MCF 10A (cell line): ENCODE measurements at places on chromosomes 5 and 9. TPM values are rescaled to one million over a fixed set of nuclear protein-coding genes. Genes with fewer than 3 reads are reported as not detected.

DNA sequence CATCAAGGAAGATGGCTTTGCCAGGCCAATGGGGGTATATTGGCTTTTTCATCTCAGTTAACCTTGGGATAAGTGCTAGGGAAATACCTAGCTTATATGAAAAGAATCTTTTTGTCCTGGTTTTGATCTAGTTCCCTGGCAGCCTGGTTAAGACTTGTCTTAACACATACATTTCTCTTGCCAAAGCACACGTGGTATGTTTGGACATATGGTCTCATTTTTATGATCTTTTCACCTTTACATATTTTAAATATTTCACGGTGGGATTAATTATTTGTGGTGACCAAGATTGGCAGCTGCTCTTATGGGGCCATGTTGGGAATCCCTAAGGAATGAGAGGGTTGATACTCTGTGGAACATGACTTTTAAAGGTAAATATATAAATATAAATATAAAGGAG, 312.5 kb downstream of the NPR3 start:
- DNase-seq, result no peak

DNA sequence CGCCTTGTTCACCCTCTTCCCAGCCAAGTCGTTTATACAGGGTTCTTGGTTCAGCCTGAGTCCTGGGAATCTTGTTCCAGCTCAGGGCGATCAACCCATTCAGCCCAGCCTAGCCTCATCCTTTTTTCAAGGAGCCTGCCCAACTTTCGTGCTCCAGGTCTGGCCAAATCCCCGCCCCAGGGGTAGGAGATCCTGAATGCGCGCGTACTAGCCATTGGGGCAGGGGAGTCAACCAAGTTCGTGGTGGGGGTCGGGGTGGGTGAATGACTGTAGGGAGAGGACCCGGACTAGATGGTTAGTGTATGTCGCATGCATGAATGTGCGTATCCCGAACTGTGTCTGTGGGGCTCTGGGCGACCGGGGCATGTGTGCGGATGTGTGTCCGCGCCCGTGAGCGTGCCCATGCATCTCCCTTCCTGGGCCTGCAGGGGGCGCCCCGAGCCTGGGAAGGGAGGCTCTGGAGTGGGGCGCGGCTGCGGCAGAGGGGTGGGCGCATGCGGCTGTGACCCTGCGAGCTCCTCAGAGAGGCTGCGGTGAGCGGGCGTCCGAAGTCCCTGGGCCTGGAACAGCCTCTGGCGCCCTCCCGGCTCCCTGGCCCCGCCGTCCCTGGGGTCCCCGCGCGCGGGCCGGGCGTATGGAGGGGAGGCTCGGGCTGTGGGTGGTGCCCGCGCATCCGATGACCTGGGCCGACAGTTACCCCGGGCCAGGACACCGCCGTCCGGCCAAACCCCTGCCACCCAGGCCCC, 8.7 kb downstream of the CCL21 start:
- peak; percentile 31 for DNase-seq

- DNase-seq, result no peak
Measured at GRCh38 chr5:165076686-165077085, 1571.3 kb downstream of the MAT2B start.

GRCh38 chr5:16544607-16545374, 72.0 kb downstream of the RETREG1 start:
- DNase-seq, result no peak

DNA sequence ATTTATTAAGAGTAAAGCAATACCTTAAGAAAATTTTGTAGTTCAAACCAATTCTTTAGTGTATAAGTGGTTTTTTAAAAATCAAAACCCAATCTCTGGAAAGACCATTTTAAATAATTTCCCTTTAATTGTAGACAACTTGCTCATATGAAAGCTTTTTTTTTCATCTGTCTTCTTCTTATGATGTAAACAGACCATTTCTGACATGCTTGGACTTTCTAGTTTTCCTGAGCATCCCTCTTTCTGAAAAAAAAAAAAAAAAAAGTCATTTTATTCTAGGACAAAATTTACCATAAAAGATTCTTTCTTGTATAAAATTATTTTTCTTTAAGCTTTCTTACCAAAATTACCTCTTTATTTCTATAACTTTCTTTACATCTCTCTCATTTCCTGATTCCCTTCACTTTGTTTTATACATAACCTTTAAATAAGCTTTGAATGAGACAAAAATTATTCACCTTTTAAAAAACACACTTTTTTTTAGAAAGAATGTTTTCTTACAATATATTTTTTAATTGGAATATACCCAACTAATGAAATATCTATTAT, 67.5 kb downstream of the COL15A1 start:
- DNase-seq, result peak; percentile 40

The GTF2H2 gene
- 16.6 and 19.4 TPM in 2 replicates for total RNA-seq

The PTPRD gene
- total RNA-seq, result 0.98 TPM in 1 of 2 replicates, not detected in the other
